ENCODE measurements at places on chromosomes 11 and 22. TPM values are rescaled to one million over a fixed set of nuclear protein-coding genes. Genes with fewer than 3 reads are reported as not detected.

- DNase-seq = no peak
These were observed 71.2 kb upstream of the B3GAT1 start for GRCh38 chr11:134483291-134483690.

The FADS2 gene
- total RNA-seq = 25.7 TPM

DNA sequence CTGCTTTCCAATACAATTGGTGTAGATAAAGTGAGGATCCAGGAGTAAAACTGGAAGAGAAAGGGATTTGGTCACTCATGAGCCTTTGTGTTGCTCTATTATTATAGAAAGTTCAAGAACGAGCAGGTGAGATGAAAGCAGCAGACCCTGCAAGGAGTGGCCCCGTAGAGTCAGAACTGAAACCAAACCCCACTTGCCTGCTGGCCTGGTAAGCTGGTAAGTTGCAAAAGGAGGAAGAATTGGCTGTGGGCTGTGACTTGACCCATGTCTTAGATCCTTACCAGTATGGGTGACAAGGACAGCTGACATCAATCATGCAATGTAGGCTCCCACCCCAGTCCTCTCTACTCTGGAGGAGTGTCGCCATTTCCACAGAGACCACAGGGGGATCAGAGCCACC is 201.3 kb downstream of the OPCML start:
- DNase-seq = no peak

The SMIM35 gene
- total RNA-seq = not detected

DNA sequence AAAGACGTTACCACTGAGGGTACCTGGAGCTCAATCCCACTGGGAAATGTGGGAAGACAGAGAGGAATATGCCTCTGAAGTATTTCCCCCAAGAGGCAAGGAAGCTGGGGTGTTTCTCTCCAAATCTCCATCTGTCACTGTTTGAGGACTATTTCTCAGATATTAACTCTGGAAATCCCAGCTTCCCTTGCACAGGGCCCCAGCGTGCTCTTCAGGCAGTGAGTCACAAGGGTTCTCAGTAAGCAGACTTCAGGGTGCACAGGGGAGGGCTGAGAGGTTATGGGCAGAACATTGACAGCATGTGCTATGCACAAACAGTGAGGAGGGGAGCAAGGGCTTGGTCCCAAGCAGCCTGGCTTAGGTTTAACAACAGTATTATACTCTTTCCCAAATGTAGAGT is 60.9 kb upstream of the EED start:
- DNase-seq = no peak

- no peak for DNase-seq
These were observed 19.5 kb upstream of the SLC22A12 start for GRCh38 chr11:64571410-64572091.

DNA sequence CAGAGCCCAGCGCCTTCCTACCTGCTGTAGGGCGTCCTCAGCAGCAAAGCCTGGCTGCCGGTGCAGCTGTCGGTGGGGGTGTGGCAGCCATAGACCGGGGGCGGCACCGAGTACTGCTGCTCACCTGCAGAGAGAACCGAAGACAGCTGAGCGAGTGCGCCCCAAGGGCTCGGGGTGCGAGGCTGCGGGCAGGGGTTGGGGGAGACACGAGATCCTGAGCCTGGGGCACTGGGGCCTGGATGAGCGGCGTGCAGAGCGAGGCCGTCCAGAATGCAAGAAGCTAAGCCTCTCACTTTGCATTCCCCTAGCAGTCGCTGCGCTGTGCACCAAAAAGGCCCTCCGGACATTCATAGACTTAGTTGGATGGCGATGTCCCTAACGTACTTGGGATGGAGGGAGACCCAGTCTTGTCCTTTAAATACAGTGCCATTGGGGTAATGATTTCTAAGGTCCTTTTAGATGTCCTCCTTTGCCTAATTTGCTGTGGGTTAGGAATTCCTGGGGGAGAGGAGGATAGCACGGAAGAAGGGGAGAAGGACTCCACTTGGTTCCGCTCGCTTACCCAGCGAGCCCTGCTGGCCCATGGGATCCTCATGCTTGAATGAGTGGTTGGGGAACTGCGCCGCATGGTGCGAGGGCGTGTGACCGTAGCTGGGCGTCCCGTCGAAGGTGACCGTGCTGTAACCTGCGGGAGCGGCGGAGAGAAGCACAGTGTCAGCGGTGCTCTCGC is 7.2 kb downstream of the WT1 start:
- no peak for DNase-seq

The CARD10 gene
- total RNA-seq = 9.0 TPM

DNA sequence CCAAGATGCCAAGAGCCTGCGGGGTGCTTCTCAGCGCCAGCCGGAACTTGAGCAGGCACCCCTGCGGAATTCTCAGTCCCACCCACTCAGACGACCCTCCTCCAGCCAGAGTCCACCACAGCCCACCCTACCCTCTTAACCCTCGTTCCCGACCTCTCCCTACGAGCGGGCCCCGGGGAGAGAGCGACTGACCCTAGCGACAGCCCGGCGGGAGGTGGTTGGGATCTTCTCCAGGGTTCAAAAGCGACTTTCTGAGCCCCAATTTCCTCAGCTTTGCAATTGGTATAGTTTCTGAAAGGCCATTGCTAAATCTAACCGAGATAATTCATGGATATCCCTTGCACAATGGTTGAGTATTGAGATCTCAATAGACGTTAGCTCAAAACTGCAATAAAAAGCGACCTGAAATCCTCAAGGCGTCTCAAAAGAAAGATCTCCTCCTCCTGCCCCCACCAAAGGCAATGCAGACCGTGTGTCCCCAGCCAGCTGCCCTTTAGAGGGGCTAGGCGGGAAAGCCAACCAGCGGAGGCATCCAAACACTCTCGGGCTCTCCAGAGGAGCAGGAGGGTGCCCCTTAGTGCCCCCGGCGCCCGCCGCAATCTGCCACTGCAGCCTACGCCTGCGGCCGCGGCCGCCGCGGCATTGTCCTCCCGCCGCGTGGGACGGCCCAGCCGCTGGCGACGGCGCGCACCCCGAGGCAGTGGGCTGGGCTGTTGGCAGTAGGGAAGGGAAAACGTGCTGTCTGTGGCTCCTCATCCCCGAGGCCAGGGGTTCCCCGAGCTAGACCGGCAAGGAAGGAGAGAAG is 1.5 kb upstream of the SLC6A5 start:
- no peak for DNase-seq

DNA sequence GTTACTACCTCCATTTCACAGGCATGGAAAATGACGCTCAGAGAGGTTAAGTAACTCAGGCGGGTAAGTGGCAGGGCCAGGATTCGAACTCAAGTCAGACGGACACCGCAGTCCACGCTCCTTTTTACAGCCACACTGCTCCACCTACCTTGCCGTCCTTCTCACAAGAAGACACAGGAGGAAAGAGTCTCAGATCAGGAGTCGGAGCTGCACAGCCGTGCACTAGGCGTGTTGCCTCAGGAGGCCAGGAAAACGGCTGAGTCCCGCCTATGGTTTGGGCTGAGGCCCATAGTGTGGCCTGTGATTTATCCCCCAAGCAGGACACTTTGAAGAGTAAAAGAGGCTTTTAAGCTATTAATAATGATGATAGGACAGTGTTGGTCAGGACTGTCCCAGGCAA is 44.7 kb upstream of the CD5 start:
- no peak for DNase-seq

The KCNK4 gene
- not detected for total RNA-seq

DNA sequence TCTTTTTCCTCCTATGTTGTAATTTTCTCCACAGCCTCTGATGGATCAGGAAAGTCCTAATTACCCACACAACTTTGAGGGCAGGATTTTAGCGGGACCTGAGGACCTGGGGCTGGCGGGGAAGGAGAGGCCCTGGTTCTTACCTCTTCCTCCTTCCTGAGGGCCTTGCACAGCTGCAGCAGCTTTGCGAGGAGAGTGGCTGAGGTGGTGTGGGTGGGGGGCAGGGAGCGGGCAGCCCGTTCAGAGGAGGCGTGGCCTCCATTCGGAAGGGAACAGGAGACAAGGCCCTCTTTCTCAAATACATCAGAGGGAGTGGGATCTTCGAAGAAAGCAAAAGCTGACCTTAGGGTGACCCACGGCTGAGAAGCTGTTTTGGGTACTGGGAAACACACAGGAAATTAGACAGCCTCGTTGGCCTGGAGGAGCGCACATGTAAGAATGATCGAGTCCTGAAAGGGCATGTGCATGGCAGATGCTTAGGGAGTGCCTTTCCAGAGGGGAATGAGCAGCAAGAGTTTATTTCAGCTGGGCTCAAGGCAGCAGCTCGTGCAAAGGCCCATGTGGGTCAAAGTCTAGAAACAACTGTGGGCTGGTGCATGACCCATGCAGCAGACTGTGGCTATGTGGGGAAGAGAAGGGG is 76.6 kb upstream of the NARS2 start:
- DNase-seq = no peak

DNA sequence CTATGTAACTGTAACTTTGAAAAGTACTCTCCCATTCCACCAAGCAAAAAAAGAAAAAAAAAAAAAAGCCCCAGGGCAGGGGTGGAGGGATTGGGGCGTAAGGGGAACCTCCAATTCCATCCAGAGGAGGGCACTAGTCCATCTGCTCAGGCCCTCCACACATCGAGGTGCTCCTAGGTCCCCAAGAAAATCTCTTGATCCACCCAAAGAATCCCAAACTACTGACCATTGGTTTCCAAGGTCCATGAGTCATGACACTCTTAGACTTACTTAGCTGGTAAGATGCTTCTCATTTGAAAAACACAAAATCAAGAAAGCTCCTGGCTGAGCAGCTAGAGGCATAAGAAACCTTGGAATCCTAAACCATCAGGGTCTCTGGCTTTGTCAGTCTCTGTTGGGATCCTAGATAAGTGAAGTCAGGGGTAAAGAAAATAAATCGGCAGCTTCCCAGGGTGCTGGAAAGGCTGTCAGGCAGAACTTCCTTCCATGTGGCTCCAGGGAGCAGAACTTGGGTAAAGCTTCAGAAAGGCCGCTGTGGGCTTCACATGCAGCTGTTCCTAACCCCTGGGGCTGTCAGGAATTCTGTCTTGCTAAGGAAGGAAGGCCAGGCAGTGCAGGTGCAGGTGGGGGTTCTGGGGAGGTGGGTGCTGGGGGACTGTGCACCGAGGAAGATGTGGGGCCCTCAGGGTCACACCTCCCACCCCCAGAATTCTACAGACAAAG is 49.4 kb upstream of the ADA2 start:
- DNase-seq = no peak

DNA sequence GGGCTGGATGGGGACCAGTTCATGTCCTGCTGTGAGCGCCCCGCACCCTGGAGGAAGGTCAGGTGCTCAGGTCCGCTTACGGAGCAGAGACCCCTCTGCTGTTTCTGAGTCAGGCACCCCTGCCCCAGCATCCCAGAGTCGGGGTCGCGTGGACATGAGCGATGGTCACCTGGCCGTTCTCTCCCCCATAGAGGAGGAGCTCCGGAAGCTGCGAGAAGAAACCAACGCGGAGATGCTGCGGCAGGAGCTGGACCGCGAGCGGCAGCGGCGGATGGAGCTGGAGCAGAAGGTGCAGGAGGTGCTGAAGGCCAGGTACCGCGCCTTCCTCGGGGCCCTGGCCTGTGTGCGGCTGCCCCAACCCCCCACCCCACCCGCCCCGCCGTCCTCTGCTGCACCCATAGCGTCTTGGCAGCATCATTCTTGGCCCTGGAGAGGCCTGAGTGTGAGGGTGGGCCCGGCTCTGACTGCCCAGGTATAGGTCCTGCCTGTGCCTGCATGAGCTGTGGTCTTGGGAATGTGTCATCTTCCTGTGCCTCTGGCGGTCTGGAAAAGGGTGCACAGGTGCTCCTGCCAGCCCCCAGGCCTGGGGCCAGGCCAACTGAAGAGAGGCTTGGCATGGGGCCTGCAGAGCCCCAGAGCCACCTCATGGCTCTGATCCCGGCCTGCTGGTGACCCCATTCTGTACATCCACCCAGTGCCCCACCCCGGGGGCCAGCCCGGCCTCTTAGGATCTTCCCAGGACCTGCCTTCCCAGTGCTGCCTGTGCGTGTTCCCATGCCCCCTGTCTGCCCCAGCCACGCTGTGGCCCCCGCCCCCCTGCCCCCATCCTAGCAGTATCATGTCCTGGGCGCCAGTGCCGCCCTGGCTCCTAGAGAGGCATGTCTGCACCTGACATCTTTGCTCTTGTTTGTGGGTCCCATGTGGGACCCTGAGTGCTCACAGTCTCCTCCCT is 38.1 kb downstream of the GRAMD4 start:
- DNase-seq = no peak
